EH (cell line): ENCODE measurements at places on chromosomes 7 and 10.

DNA sequence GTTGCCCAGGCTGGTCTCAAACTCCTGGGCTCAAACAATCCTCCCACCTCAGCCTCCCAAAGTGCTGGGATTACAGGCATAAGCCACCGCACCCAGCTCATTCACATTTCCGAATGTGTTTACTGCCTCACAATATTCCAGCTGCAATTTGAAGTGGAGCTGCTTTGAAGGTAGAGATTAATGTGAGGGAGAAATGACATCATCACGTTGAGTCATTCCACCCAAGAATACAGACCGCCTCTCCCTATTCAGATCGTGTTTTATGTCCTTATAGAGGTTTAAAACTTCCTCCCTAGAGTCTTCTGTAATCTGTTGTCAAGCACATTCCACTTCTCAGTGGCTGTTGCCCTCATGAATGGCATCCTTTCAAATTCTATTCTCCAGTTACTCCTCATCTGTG lies 100.4 kb upstream of the PDGFA start:
- peak; percentile 55 for DNase-seq

DNA sequence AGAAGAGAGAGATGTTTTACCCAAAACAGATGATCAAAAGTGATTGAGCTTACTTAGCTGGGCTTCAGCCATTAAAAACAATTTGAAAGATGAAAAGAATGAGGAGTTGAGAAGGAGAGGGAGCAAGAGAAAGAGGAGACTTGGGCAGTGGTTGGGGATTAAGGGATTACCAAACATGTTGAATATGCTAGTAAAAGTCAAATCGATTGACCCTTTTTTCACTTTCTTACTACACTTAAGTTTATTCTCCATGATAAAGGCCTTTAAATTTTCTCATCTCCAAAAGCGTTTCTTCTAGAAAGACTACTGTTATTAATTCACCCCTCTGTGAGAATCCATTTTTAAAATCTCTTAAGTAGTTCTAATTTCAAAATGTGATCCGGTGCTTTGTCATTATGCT lies 1254.0 kb upstream of the PHF14 start:
- no peak for DNase-seq

DNA sequence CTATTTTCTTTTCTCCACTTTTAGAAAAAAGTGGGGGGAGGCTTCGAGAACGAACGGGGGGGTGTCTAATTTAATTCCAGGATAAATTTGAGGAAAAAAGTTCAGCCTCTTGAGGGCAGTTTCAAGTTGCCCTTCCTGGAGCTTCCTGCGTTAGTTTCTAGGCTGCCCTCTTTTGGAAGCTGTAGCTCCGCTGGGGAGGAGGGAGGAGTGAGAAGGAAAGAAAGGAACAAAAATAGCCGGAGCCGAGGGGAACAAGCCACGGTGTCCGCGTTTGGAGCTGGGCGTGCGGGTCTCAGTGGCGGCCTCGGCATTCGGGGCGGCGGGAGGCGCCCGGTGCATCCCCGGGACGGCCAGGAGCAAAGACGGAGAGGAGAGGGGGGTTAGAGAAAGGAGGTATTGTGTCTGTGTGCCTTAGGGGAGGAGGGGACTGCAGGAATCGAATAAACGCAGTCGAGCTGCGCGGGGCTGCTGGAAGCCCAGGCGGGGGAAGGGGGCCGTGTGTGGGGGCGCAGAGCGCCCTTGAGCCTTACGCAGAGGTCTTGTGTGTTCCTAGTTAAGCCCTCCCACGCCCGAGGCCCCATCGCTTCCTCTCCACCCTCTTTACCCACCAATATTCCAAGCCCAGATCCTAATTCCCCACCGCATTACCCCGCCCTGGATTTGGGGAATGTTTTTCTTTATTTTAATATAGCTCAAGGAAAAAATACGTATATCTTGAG lies 2.0 kb upstream of the TNRC18 start:
- DNase-seq: peak; percentile 91

- DNase-seq: peak; percentile 38
Observed at GRCh38 chr10:60883187-60883586, 60.8 kb downstream of the RHOBTB1 start.

DNA sequence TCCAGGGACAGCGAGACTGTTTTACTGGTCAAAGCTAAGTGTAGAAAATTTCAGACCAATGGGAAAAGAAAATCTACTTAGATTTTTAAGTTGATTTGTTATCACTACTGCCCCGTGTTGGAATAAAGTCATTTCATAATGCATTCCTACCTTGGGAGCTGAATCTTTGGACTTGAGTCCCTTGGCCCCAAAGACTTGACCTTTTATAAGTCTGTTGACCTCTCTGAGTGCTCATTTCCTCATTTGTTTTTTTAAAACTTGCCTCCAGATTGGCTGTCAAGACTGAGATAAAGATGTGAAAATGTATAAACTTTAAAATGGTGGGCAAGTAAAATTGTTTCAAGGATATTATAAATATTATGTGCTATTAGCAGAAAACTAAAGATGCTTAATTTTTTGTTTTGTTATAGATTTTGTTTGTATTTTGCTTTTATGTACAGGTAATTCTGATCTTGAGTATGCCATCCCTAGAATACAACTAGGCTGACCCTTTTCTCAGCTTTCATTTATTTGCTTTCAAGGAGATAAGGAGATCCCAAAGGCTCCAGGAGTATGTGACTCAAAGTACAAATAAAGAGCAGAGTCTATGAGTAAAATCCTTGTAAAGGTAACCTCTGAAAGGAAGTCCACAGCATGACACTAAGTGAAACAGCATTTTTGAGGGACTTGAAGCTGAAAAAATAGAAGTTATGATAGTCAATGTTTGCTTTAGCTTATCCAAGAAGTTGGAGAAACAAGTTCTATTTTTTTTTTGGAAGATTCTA lies 54.6 kb downstream of the TMEM26 start:
- no peak for DNase-seq

DNA sequence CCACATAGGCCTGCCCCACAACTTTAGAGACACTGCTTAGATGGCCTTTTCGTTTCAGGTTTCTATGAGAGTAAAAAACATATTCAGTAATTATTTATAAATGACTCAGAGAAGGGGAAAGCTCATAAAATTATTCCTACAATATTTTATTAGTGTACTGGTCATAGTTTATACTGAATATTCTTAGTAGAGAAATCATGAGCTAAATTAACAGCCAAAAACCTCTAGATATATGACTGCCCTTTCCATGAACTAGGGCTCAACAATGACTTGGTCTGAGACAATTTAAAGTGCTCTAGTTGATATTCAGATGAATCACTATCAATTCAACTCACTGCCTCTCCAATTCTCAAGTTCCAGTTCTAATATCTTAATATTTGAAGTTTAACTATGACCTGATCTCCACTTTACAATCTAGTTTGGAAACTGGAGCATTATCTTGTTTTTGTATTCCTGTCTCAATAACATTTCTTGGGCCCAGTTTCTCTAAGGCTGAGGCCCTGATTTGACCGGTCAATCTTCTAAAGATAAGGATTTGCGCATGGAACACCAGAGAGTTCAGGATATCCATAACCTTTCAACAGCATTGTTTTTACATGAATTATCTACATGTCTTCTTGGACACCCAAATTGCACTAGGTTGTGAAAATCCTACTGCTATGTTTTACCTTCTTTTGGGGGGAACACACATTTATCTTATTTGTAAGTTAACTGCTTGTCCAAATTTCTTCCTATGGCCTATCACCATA lies 141.6 kb downstream of the DGKB start:
- no peak for DNase-seq

- no peak for DNase-seq
Observed at GRCh38 chr7:98360221-98361130, 40.4 kb downstream of the BAIAP2L1 start.

DNA sequence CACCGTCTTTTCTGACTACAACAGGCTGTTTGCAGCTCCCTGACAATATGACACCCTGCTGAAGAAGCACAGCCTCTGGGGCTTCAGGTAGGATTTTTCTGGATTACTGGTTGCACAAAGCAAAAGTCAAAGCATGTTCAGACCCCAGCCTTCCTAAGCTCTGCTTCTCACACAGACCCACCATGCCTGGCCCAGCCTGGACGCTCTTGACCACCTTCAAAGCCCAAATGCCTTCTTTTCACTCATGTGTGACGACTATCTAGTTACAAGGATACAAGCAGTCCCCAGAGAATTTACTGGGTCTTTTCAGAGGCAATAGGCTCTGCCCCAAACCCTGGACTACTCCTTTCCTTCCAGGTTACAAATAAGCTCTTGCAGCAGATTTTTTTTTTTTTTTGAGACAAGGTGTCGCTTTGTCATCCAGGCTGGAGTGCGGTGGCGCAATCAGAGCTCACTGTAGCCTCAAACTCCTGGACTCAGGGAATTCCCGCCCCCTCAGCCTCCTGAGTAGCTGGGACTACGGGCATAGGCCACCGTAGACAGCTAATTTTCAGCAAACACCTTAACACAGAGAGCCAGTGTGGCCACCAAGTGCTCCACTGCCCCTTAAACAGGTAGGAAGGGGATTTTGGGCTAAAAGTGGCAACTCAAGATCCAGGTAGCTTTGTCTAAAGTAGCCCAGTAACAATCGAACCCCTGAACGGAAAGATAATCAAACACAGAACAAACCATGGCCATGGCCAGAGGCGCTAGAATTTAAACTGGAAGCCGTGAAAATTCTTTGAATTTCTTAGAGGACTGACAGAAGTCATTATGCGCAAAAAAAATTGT lies 16.2 kb downstream of the SVIL start:
- DNase-seq: no peak

DNA sequence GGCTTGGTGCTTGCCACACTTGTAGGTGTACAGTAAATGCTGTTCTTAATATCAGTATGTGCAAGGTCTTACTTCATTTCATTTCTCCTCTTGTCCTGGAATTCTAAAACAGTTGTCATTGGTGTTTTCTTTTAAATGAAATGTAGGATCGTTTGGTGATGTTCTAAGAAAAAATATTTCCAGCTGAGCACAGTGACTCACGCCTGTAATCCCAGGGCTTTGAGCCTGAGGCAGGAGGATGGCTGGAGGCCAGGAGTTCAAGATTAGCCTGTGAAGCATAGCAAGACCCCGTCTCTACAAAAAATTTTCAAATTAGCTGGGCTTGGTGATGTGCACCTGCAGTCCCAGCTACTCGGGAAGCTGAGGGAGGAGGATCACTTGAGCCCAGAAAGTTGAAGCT lies 32.6 kb upstream of the ELN start:
- DNase-seq: peak; percentile 91
